Activated T-cell treated with anti-CD3 and anti-CD28 coated beads for 48 hours (primary cell): ENCODE measurements at places on chromosomes 11 and 22.

DNA sequence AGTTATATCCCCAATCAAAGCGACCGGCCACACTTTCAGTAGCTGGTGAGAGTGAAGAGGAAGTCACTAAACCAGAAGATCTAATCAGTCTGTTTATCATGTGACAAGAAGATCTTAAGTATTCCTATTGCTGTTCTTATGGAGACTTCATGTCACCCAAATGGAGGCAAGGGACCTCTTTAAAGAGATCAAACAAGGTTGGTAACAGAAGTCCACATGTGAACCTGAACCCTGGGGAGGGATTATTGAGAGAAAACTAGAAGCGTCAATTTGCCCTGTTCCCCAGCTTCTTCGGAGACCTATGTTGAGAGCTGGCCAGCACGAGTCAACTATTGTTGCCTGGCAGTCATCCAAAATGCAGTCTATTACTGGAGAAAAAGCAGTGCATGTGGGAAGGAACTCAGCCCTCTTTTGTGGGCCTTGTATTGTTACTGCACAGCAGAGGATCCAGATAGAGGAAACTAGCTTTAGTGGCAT lies 76.9 kb upstream of the CTSC start:
- DNase-seq, result no peak

- DNase-seq, result no peak
Measured at GRCh38 chr22:49015993-49016908, 811.4 kb downstream of the BRD1 start.

GRCh38 chr11:134882671-134883297 lies 470.7 kb upstream of the B3GAT1 start:
- DNase-seq, result no peak

DNA sequence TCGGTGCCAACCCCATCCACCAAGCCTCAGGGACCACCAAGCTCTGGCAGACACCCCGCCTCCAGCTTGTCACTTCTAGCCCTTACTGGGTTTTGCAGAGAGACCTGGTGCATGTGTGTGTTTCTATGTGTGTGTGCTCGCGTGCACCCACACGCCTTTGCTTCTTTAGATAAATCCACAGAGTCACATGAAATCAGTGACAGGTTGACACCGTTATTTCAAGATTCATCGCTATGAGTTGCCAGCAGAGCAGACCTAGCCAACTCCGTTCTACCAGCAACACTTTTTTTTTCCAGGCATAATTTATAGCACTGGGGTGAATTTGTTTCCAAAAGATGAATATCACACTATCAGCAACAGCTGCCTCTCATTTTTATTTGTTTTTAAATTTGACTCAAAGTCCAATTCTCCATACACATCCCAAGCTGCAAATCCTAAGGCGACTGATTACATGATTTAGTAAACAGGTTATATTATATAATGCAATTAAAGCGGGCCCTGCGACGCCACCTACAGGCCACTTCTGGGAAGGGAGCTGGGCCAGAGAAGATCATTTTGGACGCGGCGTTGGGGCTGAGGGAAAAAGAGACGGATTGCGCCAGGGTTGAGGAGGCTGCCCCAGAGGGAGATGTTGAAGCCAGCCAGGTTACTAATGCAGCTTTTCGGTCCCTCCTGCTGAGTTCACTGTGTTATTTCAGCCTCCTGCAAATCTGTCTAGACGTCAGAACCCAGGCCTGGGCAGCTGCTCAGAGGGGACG lies 150.5 kb downstream of the FEZ1 start:
- peak; percentile 33 for DNase-seq

GRCh38 chr22:47015589-47016178 lies 253.2 kb downstream of the TBC1D22A start:
- no peak for DNase-seq

GRCh38 chr11:66834943-66835342 lies 8.3 kb upstream of the RCE1 start:
- no peak for DNase-seq

- no peak for DNase-seq
Measured at GRCh38 chr11:56842814-56843794, 94.6 kb upstream of the OR9G4 start.

DNA sequence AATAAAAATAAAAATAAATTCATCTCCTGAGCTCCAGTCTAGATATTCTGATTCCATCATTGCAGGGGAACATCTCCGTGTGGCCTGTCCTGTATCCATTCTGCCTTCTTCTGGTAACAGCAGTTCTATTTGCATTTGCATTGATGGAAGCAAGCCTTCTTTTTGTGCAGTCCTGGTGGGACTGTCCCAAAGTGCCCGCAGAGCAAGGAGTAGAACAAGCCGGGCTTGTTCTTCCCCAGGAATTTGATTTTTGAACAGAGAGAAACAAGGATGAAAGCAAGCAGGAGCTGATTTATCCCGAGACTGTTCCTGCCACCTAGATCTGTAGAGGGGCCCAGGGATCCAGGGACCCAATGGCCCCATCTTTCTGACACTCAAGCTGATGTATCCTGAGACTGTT lies 65.4 kb downstream of the SYN3 start:
- no peak for DNase-seq

DNA sequence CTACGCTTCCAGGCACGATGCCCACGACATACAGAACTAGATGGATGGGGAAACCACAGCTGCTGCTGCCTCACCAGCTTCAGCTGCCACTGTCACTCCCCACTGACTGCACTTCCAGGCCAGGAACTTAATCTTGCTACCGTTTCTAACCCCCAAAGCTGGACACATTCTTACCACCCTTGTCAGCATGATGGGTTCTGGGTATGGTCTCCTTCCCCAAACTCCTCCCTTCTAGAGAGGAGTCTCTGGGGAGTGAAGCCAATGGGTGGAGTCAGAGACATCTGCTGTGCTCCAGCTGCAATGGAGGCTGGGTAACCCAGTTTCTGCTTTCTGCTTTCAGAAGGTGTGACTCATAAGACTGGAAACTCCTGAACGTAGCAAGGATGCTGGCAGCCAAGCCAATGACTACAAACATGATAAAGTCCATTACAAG lies 87.0 kb upstream of the THY1 start:
- DNase-seq, result peak; percentile 23

DNA sequence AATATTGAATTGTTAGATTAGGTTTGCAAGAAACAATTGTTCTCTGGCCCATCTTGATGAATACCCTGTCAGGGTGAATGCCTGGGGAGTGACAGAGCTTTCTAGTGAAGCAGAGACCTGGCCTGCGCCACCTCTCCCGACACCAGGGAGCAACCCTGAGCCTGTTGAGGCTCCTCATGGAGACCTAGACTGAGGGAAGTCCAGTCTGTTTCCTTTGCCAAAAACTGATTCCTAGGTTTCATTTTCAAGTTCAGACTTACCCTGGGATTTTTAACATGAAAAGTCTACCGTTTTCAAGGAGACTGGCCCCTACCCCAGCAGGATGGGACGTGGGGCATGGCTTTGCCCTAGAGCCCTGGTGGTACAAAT lies 173.7 kb upstream of the SORL1-AS1 start:
- no peak for DNase-seq

- no peak for DNase-seq
Measured at GRCh38 chr22:24181996-24182899, 961 bp downstream of the SUSD2 start.

DNA sequence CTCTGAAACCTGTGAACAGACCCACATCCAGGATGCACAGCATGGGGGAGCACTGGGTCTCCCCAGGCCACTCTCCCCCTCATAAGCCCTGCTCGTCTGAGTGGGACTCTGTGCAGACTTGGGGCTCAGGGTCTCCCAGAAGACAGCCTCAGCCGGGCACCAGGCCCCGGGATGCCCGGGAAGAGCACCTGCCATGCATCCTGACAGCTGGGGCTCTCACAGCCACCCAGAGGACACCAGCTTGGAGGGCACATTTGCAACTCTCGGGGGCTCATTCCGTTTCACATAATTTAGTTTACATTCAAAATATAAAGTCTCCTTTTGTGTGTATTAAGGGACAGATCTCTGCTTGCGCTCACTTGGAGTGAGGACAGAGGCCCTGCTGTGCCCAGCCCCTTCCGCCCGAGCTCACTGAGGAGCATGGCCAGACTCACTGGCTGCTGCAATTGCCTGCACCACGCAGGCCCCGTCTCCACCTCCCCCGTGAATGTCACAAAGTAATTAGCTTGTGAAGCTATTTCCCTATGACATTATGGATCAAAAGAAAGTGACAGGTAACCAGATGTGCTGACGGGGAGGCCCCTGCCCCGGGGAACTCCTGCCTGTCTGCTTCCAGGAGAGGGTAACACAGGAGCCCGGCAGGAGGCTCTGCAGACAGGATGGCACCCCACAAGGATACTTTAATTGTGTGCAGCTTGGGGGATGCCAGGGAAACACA lies 275.6 kb downstream of the BRD1 start:
- no peak for DNase-seq

GRCh38 chr11:125999234-125999880 lies 53.5 kb downstream of the VSIG10L2 start:
- no peak for DNase-seq

DNA sequence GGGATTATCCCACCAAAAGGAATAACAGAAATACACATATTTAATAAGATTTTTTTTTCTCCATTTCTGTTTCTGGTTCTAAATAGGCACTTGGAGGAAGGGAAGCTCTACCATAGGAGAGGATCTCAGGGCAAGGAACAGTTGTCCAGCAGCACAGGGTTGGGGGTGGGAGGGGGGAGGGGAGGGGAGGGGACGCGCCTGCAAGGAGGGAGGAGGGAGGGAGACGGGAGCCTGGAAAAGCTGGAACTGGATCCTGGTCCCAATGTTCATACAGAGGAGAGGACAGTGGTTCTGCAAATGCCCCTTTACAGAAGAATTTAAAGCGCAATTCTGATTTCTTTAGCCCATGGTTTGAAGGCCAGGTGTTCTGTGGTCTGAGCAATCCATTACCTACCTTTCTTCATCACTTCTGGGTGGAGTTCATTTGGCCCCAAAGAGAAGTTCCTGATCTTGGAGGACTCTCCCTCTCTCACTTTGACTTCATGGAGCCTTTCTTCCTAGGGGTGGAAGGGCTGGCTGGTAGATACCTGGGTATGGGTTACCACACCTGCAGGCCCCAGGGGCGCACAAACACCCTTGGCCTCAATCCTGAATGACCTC lies 348.9 kb upstream of the NCAM1 start:
- DNase-seq, result no peak

DNA sequence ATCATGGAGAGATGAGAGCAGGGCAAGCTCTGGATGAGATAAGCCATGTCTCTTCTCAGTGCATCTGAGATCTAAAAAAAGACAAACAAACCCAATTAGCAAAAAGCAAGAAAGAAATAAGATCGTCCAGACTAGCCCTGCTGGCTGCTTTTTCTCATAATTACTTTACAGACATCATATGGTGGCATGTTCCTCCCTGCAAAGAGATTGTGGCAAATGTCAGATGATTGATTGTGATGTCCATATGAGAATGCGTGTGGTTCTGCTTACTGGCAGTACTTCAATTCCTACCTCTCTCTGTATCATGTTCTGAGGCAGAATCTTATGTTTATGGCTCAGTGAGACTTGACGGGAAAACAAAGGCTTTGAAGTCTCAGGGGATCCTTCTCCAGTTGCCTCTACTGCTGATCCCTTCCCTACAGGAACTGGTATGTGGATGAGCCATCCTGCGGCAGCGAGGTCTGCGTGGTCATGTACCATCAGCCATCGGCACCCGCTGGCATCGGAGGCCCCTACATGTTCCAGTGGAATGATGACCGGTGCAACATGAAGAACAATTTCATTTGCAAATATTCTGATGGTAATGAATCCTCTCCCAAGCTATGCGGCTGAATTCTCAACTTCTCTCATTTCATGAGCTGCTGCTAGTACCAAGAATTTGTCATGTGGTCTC lies 8.8 kb downstream of the LAYN start:
- no peak for DNase-seq

- DNase-seq, result no peak
Measured at GRCh38 chr22:20899827-20900423, 17.3 kb upstream of the CRKL start.

DNA sequence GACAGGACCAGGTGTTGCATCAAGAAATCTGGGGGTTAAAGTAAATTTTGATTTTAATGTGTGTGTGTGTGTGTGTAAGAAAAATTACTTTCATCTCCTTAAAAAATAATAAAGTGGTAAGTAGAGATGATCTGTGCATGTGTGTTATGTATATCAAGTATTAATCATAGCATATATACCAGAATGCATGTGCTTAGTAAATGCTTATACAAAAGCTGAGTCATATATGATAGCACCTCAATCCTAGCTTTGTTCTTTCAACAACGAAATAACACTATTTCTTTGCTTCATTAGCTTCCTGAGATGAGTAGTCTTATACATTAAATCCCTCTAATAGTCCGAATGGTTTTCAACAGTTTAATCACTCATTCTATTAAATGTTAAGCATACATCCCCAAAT lies 899.6 kb upstream of the ANO3 start:
- no peak for DNase-seq
